ENCODE measurements at places on chromosomes 6 and 20. TPM values are rescaled to one million over a fixed set of nuclear protein-coding genes. Genes with fewer than 3 reads are reported as not detected.

DNA sequence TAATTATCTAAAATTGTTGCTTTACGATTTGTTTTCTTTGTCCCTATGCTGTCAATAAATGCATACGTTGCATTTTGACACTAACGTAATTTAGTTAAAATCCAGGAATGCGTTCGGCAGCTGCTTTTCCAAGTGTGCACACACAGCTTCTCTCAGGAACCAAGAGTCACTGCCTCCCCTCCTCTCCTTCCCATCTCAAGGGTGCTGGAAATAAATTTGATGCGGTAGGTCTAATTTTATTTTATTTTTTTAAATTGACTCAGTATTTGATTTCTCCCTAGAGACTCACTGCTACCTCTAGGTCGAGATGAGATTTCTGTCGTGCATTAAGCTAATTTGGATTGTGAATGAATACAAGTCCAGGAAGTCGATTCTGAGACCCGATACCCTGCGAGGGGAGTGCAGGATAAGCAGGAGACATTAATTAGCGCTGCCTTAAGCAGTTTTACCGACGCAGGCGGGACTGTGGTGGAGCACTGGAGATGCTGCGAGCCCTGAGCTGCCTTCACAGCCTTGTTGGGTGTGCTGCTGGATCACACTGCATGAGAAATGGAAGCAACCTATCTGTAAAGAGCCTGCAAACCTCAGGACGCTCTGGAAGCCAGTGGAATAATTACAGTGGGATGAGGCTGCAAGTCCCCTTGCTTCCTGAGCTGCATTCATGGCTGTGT is 381.2 kb downstream of the C6orf118 start:
- no peak overlapping the region for H3K4me3 ChIP-seq
- H3K4me1 ChIP-seq: no peaks in the 10 kb centered on the region
- no peak for DNase-seq
- no peaks in the 10 kb centered on the region for H3K27me3 ChIP-seq
- no peaks in the 10 kb centered on the region for H3K36me3 ChIP-seq

RAD21L1 gene
- not detected for total RNA-seq

DNA sequence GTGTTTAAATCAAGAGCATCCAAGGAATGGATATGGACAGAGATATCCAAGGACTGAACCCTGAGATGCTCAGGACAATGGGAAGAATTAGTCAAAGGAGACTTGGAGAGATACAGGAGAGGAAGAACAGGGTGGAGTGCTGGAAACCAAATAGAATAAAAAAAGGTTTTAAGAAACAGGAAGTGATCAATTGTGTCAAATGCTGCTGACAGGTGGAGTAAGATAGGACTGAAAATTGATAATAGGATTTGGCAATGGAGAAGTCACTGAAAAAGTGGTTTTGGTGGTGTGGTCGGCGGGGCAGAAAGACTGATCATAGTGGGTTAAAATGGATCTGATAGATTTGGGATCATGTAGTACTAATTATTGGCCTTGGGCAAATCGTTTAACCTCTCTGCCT is 37.9 kb upstream of the PNRC1 start:
- no peaks in the 10 kb centered on the region for H3K4me1 ChIP-seq
- no peaks in the 10 kb centered on the region for H3K36me3 ChIP-seq
- no peak overlapping the region for H3K4me3 ChIP-seq
- DNase-seq: no peak
- H3K27ac ChIP-seq: no peak overlapping the region

- no peak for DNase-seq
- no peaks in the 10 kb centered on the region for H3K4me1 ChIP-seq
- H3K36me3 ChIP-seq: no peaks in the 10 kb centered on the region
- H3K4me3 ChIP-seq: no peak overlapping the region
- H3K27ac ChIP-seq: no peak overlapping the region
- H3K27me3 ChIP-seq: no peaks in the 10 kb centered on the region
Measured at GRCh38 chr6:8442150-8442549, 6.8 kb upstream of the SLC35B3 start.

SLC26A8 gene
- 1.7 TPM for total RNA-seq

DNA sequence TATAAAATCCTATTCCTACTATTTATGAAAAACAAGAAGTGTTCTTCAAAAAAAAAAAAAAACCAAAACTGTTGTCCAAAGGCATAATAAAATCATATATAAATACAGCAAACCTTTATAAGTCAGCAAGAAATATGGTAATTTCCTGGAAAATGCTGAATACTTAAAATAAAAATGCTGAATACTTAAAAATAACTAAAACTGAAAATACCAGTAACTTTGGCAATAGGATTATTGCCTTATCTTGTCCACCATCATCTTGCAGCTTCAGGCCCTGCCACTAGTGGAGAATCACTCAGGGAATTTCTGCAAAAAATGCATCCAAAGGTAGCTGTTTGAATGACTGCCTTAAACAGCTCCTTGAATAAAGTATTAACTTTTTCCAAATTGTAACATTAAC is 24.5 kb downstream of the CCNC start:
- H3K4me3 ChIP-seq: no peak overlapping the region
- H3K27ac ChIP-seq: no peak overlapping the region
- H3K4me1 ChIP-seq: no peaks in the 10 kb centered on the region

DNA sequence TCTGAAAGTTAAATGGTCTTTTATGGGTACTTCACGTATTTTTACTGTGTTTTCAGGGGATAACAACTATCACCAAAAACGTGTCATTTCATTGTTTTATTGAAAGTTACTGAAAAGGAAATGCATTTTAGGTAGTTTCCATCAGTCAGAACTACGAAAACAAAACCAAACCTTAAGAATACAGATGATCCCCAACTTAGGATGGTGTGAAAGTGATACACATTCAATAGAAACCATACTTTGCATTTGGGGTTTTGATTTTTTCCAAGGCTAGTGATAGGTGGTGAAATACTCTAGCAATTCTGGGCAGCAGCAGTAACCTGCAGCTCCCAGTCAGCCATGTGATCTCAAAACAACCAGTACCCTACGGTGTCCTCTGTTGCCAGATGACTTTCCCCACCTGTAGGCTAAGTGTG is 25.9 kb upstream of the EFHC1 start:
- H3K36me3 ChIP-seq: no peaks in the 10 kb centered on the region
- H3K27me3 ChIP-seq: no peaks in the 10 kb centered on the region
- H3K4me3 ChIP-seq: no peak overlapping the region
- H3K4me1 ChIP-seq: peaks cover 17% of the 10 kb centered on the region

B3GALT4 gene
- total RNA-seq: 25.4 TPM

PDE7B gene
- 4.2 TPM for total RNA-seq

OR12D3 gene
- not detected for total RNA-seq

GRCh38 chr6:85680388-85680787 is 37.7 kb upstream of the SYNCRIP start:
- no peak overlapping the region for H3K4me3 ChIP-seq
- no peak for DNase-seq
- H3K36me3 ChIP-seq: no peaks in the 10 kb centered on the region
- no peaks in the 10 kb centered on the region for H3K4me1 ChIP-seq
- no peaks in the 10 kb centered on the region for H3K27me3 ChIP-seq

- no peak overlapping the region for H3K27ac ChIP-seq
- H3K4me1 ChIP-seq: no peaks in the 10 kb centered on the region
- H3K4me3 ChIP-seq: no peak overlapping the region
- peak; percentile 81 for DNase-seq
- H3K36me3 ChIP-seq: no peaks in the 10 kb centered on the region
Measured at GRCh38 chr6:79949233-79949632, 1.9 kb upstream of the ELOVL4 start.

TMEM200A gene
- 7.0 TPM for total RNA-seq

Data from Peyer's patch (tissue), 4 donors.